GM23248 (cell line): ENCODE measurements at places on chromosomes 5 and 9.

GRCh38 chr9:115069302-115069701 lies 48.7 kb downstream of the TNC start:
- DNase-seq, result no peak

DNA sequence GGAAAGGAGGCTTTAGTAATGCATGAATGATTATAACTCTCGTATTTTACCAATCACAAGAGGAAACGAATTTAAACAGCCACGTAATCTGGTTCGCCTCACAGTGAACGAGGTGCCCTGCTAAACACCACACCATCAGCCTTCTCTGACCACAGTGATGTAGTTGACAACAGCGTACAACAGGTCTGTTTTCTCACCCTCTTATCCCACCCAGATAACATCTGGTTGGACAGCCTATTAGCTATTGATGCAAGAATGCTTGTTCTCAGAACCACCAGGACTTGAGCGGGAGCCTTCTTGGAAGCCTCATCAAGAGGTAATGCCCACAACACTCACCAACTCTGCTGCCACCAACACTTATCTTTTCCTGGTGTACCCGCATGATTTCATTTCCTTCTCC lies 23.3 kb downstream of the SLC1A3 start:
- no peak for DNase-seq

DNA sequence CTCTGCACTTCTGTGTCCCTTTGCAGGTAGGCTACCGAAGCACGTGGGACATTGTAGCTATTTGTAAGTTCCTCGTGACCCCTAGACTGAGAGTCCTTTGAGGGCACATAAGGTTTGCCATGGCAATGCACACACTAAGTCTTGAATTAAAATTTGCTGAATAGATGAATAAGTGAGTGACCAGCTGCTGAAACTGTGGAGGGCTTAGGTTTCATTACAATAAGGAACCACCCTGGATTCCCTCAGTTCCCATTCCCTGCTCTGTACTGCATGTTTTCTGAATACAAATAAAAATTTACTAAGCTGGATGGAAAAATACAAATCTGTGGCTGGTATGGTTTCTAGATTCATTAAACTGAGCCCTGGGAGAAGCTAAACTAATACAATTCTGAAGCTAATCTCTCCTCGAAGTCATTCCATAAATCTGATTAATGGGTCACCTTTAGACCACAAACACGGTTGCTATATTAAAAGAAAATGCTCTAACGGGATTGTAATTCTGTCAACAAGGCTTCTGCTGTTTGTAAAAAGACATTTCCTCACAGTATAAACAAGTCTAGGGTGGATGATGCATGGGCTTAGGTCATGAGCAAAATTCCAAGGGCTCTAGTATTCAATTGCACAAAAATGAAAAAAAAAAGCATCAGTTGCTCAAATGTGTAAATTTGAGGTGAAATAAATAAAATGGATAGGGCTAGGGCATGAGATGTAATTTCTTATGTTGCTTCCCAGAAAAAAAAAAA lies 172.3 kb downstream of the ATP10B start:
- DNase-seq, result no peak

DNA sequence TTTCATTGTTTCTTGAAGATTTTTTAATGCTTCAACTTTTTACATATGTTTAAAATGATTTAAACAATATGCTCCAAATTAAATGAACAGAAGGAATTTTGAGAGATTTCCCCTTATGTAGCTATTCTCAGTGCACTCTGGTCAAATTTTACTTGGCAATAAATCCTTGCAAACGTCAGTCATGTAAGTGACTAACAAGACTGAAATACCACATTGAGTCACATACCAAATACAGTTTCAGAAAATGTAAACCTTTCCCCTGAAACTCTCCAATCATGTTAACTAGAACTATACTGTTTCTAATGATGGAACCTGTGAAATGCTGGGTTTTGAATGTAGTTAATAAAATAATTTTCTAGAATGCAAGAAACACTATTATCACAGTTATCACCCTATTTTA lies 29.6 kb downstream of the SAR1B start:
- peak; percentile 53 for DNase-seq

DNA sequence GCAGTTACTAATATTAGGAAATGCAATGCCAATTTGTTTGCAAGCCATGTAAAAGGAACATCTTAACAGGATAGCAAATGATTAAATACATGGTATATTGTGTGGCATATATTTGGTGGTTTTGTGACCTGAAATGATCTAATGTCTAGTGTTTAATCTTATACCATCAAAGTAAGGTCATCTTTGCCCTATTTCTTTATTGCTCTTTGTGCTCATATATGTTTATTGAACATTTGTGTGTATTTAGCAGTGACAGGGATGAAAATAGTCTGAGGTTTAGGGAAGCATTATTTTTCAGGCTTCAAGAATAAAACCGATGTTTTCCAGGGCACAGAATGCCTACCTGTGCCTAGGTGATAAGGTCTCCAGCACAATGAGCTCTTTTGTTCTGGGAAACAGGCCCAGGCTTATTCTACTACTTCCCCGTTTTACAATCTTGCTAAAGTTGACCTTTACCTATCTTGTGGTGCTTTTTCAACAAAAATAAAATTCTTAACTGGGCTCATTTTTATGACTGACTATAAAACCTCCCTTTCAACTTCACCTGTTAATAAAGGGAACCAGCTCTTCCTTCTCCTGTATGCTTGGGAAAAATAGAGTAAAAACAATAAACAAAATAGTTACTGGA lies 105.6 kb upstream of the ANKH start:
- DNase-seq, result no peak

DNA sequence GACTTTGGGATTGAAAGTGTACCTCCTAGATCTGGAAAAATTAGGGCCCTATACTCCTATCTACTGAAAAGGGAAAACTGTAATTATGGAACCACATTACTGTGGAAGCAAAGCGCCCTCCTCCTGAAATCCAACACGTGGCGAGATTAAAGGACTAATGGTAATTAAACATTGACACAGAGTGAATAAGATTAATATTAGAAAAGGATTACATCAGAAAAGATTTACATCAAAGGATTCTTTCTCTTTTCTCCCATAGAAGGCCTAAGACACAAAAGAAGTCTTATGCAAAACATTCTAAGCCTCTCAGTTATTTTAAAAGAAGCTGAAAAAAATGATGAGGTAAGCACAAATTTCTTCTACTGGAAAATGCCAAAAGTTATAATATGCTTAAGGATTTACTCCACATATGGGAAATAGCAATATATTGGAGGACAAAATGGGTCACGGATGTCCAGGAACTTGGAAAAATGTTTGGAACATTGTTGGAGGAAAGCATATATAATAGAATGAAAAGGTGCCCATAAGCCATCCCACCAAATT lies 227.8 kb downstream of the TRPM3 start:
- no peak for DNase-seq

DNA sequence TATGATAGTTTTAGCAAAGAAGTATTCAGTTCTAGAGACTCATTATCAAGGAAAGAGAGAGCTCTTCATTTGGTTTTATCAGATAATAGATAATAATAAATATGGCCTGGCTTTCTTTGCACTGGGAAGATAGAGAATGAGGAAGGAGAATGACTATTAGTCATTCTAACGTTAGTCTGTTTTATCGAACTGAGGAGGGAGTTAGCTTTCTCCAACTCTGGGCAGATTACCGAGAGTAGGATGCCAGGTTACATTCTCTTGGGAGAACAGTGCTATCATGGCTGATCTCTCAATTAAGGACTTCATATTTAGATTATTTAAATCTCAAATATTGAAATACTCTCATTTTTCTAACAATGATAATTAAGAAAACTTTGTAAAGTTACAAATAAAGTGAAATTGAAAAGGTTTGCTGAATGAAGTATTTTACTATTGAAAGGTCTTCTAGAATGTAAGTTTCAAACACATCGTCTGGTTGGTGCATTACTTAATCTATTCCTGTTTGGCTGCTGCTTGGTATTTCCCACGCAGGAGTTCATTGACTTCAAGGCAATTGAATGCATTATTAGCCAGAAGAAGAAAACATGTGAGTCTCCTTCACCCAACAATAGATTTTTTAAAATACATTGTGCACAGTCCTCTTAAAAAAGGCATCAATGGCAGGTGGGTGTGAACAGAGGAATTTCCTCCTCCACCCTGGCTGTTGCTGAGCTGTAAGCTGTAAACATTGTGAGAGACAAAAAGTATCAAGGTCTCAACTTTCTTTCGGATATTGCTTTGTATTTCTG lies 140.8 kb downstream of the C9orf152 start:
- peak; percentile 55 for DNase-seq

- DNase-seq, result no peak
Measured at GRCh38 chr9:128104171-128104618, 23.3 kb downstream of the PTGES2 start.

- DNase-seq, result peak; percentile 27
Measured at GRCh38 chr5:151589878-151590570, 1.1 kb downstream of the FAT2 start.

- no peak for DNase-seq
Measured at GRCh38 chr5:89349246-89349980, 466.4 kb upstream of the MEF2C start.

DNA sequence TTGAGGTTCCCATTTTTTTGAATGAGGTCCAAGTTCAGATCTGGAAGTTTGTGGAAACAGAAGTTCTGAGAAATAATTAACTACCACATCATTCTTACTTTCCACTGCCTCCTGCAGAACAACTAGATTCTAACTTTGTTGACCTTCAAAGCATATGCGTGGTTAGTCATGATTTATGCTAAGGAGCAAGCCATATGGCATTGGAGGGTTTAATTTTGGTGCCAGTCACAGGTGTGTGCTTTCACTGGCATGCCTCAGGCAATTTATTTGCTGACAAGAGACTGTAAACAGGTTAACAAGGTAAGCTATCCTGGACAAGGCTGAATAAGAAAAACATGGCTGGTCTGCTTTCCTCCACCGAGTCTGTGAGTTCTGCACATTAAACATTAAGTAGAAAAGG lies 31.5 kb downstream of the HMHB1 start:
- DNase-seq, result no peak

DNA sequence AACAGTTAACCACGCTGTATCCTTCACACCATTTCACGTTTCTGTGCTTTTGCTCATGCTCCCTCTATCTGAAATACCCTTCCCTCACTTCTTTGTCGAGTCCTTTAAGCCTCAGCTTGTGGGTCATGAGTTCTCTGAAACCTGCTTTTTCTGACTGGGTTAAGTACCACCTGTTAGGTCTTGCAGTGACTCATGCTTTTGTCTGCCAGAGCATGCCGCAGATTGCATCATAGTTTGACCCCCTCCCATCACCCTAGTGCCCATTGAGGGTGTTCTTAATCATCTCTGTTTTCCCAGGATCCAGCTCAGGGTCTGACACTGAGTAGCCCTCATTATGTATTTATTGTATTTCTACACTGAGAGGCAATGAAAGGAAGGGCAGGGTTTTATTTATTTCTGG lies 190.2 kb downstream of the ASTN2 start:
- no peak for DNase-seq

DNA sequence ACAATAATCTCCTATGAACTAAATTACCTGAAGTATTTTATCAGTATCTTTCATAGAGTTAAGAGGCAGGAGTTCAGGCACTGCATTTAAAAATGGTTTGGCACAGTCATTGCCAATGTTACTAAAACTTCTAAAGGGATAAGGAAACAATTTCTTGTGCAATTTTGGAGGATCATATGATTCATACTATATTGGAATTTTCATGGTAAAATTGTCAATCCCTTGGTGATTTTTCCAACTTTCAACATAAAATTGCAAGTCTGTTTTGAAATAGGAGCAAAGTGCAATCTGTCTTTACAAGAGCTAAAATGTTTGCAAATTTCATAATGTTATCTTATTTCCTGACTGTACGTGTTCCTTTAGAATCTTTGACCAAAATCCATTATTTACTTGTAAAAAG lies 211.1 kb downstream of the DMRTA1 start:
- peak; percentile 53 for DNase-seq

DNA sequence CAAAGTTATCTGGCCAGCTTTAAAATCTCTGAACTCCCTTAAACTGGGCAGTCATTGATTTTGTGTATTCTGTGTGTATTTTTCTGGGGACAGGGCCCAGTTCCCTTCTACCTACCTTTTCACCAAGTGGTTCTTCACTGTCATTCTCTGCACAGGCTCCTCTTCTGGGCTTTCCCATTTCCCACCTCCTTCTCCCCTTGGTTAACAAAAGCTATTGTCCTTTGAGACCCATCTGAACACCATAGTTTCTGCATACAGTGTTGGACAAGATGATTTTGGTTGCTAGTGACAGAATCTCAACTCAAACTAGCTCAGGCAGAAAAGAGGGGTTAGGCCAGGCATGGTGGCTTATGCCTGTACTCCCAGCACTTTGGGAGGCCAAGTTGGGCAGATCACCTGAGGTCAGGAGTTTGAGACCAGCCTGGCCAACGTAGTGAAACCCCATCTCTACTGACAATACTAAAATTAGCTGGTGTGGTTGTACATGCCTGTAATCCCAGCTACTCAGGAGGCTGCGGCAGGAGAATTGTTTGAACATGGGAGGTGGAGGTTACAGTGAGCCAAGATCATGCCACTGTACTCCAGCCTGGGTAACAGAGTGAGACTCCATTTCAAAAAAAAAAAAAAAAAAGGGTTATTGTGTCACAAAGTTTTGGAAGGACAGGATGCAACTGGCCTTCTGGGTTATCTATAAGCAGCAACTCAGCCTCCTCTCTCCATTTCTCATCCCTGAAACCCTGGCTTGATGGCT lies 31.0 kb upstream of the ANKRD34B start:
- DNase-seq, result no peak

GRCh38 chr9:96150324-96151227 lies 151.4 kb downstream of the HSD17B3 start:
- no peak for DNase-seq

GRCh38 chr9:72427801-72428200 lies 62.8 kb upstream of the ZFAND5 start:
- DNase-seq, result peak; percentile 59

DNA sequence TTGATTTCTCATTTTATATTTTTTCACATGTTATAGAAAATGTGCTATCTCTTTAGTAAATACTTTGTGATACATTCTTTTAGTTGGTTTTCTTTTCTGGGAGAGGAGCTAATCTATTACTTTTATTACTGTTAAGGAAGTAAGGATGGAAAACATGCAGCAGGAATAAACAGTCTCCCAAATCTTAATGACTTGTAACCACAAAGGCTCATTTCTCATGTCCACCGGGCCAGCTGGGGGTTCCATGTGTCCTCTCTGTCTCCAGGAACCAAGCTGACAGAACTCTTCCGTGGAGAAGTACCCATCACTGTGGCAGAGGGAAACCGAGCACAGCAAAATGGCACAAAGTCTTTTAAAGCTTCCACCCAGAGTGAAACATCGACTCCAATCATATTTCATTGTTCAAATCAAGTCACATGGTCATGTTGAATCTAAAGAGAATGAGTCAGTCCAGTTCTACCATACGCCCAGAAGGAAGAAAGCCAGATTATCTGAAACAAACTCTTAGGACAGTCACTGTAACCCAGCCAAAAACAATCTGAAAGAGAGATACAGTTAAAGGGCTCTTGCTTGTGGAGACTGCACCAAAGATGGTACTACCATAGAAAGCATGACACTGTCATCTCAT lies 97.1 kb upstream of the CDH6 start:
- peak; percentile 60 for DNase-seq

DNA sequence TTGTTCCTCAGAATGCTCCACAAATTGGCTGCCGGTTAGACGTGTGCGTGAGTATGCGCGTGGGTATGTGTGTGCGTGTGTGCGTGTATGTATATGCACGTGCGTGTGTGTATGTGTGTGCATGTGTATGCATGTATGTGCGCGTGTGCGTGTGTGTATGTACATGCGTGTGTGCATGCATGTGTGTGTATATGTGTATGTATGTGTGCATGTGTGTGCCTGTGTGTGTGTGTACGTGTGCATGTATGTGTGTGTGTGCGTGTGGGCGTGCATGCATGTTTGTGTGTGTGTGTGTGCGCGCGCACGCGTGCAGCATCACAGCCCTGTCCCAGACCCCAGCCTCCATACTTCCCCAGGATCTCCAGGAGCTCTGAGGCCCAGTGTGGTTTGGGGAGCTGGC lies 183.1 kb upstream of the IER5L start:
- DNase-seq, result no peak
